Hematopoietic multipotent progenitor cell (in vitro differentiated cells): ENCODE measurements at places on chromosomes 6 and 20. TPM values are rescaled to one million over a fixed set of nuclear protein-coding genes. Genes with fewer than 3 reads are reported as not detected.

Gene XKR7
- under 0.01 TPM for total RNA-seq

Gene ADGRF5
- under 0.01 TPM for total RNA-seq

Gene MEI4
- total RNA-seq = 1.3 TPM

Gene VSTM2L
- not detected for total RNA-seq

Gene FKBP1C
- total RNA-seq = 0.27 TPM

Gene DEFB124
- total RNA-seq = not detected

Gene PTCRA
- under 0.01 TPM for total RNA-seq

Gene CTAGE9
- total RNA-seq = not detected

Gene C6orf163
- total RNA-seq = 0.81 TPM

Gene HAO1
- not detected for total RNA-seq

Gene SMIM26
- total RNA-seq = 92.6 TPM

Gene TMEM74B
- 0.27 TPM for total RNA-seq

Gene CAP2
- total RNA-seq = under 0.01 TPM

Gene DSE
- 35.8 TPM for total RNA-seq

Gene ENPP1
- total RNA-seq = under 0.01 TPM

Gene CRISP2
- under 0.01 TPM for total RNA-seq

Gene POU3F2
- not detected for total RNA-seq

Gene PRDM13
- not detected for total RNA-seq

Gene LPIN3
- 0.27 TPM for total RNA-seq

Gene ZKSCAN8
- 14.0 TPM for total RNA-seq

Gene PHIP
- total RNA-seq = 19.9 TPM

Gene SLC25A27
- 5.7 TPM for total RNA-seq

Gene RAD21L1
- not detected for total RNA-seq

Gene FAM209B
- total RNA-seq = not detected

Gene TENT5A
- 13.7 TPM for total RNA-seq

Gene BPIFB2
- total RNA-seq = not detected

Gene GSTA3
- not detected for total RNA-seq

Gene PLAGL2
- total RNA-seq = 8.3 TPM

Gene SLC13A3
- total RNA-seq = under 0.01 TPM

Gene TP53TG5
- total RNA-seq = not detected

Gene CCND3
- 141 TPM for total RNA-seq

Gene MCHR2
- not detected for total RNA-seq

Gene LKAAEAR1
- total RNA-seq = 5.7 TPM

Gene TFAP2C
- under 0.01 TPM for total RNA-seq

Gene SLC22A16
- 25.6 TPM for total RNA-seq

Gene EYA2
- not detected for total RNA-seq

Gene OR12D3
- total RNA-seq = not detected

Gene RAET1L
- not detected for total RNA-seq

Gene SAMD3
- 0.54 TPM for total RNA-seq

Gene C6orf132
- total RNA-seq = under 0.01 TPM

Gene TGM3
- total RNA-seq = not detected

Gene PLTP
- 31.5 TPM for total RNA-seq

Gene RNF182
- 0.27 TPM for total RNA-seq

Gene CCN5
- total RNA-seq = under 0.01 TPM

Gene SH3BGRL2
- total RNA-seq = 4.6 TPM

Gene TBC1D7
- 14.0 TPM for total RNA-seq

Gene HLA-DQB1
- total RNA-seq = 2.7 TPM

Gene TCP11
- 2.2 TPM for total RNA-seq

Gene OLIG3
- not detected for total RNA-seq

Gene LPA
- total RNA-seq = not detected

Gene FAM120B
- 14.8 TPM for total RNA-seq
